ENCODE measurements at places on chromosomes 4 and X. TPM values are rescaled to one million over a fixed set of nuclear protein-coding genes. Genes with fewer than 3 reads are reported as not detected.

Gene MID1
- 8.5 TPM for total RNA-seq

Gene TCEAL3
- 13.3 TPM for total RNA-seq

Gene C4orf36
- total RNA-seq, result not detected

Gene MBTPS2
- total RNA-seq, result 13.2 TPM

Gene SLC7A11
- total RNA-seq, result 70.8 TPM

Gene CA5B
- total RNA-seq, result 25.2 TPM

Gene CABS1
- not detected for total RNA-seq

Gene GPR119
- total RNA-seq, result not detected

Gene SPATA18
- total RNA-seq, result 26.6 TPM

Gene DCHS2
- 0.11 TPM for total RNA-seq

Gene SRPX
- 7.2 TPM for total RNA-seq

All from articular chondrocyte of knee joint (primary cell).